Fibroblast of villous mesenchyme (primary cell): ENCODE measurements at places on chromosomes 7 and 10. TPM values are rescaled to one million over a fixed set of nuclear protein-coding genes. Genes with fewer than 3 reads are reported as not detected.

GRCh38 chr10:69228151-69228550, 8.0 kb downstream of the HKDC1 start:
- DNase-seq: peak; percentile 25

GRCh38 chr7:28498636-28499035, 86.3 kb downstream of the CREB5 start:
- no peak for DNase-seq

GRCh38 chr7:1485156-1485555, 19.0 kb downstream of the INTS1 start:
- DNase-seq: no peak

GRCh38 chr10:30558411-30558810, 71.1 kb downstream of the LYZL2 start:
- no peak for DNase-seq

The EMX2 gene
- total RNA-seq: 4.5 and 10.8 TPM in 2 replicates
